Pons (tissue), 1 donor: ENCODE measurements at places on chromosomes 1 and 21.

DNA sequence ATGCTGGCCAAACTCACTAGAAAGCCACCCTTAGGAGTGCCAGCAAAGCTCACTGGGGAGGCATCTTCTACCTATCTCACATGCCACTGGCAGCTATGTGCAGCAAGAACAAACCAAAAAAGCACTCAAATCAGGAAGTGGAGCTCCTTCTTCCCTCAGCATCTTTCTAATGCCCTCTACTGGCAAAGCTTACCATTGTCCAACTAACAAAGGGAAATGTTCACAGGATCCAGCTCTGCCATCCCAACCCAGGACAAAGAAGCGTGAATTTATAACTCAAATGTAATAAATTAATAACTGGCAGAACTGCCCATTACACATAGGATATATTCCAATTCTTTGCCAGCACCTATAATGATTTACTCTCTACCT lies 38.9 kb downstream of the LEPR start:
- DNase-seq = peak; percentile 65

GRCh38 chr1:18927082-18927653 lies 24.8 kb upstream of the ALDH4A1 start:
- no peak for DNase-seq

DNA sequence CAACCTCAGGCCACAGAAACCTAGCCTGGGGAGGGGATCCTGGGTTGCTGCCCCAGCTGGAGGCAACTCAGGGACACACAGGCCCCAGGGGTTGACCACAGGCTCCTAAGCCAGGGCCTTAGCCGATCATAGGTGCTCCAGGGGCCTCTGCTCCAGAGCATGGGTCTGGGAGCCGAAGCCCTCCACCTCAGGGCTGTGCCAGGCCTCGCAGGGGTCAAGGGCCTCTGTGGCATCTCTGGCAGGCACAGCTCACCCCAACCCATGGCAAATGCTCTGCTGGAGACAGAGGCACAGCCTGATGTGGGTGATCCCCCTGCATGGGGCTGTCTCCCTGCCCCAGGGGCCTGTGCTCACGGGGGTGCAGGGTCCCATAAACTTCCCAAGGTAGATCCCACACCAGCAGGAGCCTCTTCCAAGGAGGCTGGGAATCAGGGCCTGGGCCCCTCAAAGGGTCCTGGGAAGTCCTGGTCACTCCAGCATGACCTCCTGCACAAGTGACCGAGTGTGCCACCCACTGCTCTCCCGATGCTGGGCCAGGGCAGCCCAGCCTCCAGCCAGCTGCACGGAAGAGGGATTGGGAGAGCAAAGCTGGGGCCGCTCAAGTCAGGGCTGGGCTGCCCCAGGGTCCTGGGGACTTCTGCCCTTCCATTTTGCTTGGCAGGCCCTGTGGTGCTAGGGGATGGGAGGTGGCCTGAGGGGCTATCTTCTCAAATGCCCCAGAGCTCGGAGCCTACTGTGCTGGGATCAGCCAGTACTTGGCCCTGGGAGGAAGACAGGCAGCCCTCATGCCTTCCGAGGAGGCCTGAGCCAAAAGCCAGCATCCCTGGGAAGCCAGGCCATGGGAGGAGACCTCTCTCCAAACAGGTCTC lies 22.2 kb upstream of the PRSS38 start:
- no peak for DNase-seq

DNA sequence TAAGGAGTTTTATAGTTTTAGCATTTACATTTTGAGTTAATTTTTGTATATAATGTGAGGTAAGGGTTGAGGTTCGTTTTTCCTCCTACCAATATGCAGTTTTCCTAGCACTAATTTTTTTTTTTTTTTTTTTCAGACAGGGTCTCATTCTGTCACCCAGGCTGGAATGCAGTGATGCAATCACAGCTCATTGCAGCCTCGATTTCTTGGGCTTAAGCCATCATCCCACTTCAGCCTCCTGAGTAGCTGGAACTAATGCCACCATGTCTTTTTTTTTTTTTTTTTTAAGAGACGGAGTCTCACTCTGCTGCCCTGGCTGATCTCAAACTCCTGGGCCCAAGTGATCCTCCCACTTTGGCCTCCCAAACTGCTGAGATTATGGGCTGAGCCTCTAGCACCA lies 2.5 kb upstream of the UBASH3A start:
- no peak for DNase-seq

- DNase-seq = no peak
Measured at GRCh38 chr1:7504438-7504720, 266.7 kb upstream of the VAMP3 start.

DNA sequence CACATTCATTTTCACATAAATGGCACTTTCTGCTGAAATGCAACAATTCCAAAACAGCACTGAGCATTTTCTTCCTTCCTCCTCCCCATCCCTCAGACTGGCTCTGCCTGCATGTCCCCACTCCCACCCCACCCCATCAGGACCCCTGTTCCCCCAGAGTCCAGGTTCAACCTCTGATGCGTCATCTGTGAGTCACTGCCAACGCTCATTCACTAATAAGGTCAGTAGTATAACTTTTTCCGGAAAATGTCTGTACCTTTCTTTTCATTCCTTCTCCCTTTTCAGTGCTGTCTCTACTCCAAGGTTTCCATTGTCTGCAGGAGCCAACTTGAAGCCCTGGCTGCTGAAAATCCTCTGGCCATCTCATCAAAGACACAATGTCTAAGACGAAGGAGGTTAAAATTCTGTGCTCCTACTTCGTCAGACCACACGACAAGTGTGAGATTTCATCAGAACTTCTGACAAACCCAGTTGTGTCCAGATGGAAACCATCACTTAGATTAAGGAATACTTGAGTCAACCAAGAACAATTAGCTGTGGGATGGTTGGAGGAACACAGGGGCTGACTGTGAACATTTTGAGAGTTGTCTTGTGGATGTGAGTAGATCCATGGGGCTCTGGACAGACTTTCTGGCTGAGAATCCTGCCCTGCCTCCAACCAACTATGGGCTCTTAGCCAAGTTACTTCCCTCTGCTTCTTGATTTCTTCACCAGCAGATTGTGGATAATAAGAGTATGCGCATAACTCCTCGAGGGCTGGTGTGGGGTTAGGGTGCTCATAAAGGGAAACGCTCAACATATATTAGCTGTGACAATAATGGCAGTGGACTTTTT lies 35.6 kb upstream of the UTS2 start:
- DNase-seq = no peak

GRCh38 chr1:227032396-227032795 lies 92.3 kb downstream of the COQ8A start:
- no peak for DNase-seq

DNA sequence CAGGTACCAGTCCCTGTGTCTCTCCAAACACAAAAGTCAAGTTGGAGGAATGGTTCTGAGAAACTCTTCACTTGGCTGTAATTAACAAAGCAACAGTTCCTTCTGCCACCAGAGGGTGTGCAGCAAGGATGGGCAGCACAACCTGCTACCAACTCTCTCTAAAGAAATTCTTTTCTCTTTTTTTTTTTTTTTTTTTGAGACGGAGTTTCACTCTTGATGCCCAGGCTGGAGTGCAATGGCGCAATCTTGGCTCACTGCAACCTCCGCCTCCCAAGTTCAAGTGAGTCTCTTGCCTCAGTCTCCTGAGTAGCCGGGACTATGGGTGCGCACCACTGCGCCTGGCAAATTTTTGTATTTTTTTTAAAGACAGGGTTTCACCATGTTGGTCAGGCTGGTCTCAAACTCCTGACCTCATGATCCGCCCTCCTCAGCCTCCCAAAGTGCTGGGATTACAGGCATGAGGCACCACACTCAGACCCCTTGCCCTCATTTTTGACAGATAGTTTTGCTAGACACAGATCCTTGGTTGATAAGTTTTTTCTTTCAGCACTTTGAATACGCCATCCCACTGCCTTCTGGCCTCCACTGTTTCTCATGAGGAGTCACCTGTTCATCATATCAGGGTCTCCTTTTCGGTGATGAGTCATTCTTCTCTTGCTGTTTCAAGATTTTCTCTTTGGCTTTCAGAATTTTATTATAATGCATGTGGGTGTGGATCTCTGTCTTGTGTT lies 12.1 kb upstream of the DEGS1 start:
- DNase-seq = peak; percentile 26

DNA sequence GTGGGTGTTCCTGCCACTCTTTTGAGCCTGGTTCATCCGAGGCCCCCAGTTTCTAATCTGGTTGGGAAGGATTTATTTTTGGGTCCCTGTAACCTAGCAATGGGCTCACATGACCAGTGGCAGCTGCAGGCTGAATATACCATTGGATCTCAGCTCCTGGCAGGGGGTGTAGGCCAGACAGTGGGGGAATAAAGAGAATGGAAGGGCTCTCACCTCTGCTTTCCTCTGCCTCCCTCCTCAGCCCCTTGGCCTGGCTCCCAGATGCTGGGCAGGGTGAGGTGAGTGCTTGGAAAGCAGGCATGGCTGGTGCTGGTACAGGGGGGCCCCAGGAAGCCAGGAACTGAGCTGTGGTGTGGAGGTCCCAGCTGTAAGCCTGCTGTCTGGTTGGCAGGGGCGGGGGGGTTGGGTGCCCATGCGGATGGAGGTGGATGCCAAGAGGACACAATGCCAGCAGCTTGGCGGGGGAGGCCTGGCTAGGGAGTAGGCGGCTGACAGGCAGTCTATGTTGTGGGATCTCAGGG lies 3.6 kb upstream of the GPR61 start:
- peak; percentile 58 for DNase-seq

GRCh38 chr1:201831371-201831770 lies 2.4 kb downstream of the IPO9 start:
- no peak for DNase-seq

DNA sequence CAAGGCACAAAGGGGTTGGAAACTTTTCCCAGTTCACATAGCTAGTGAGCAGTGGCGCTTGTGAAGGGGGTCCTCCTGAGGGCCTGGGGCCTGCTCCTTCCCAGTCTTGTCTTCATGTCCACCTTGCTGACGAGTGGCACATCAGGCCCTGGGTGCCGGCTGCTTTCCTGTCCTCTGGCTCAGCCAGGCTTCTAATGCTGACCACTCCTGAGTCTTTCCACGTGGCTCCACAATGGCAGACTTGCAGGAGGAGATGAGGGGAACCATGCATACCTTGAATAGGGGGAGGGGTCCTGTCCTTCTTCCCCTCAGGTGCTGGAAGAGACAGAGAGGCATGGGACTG lies 38.7 kb downstream of the MAPKAPK2 start:
- DNase-seq = no peak

DNA sequence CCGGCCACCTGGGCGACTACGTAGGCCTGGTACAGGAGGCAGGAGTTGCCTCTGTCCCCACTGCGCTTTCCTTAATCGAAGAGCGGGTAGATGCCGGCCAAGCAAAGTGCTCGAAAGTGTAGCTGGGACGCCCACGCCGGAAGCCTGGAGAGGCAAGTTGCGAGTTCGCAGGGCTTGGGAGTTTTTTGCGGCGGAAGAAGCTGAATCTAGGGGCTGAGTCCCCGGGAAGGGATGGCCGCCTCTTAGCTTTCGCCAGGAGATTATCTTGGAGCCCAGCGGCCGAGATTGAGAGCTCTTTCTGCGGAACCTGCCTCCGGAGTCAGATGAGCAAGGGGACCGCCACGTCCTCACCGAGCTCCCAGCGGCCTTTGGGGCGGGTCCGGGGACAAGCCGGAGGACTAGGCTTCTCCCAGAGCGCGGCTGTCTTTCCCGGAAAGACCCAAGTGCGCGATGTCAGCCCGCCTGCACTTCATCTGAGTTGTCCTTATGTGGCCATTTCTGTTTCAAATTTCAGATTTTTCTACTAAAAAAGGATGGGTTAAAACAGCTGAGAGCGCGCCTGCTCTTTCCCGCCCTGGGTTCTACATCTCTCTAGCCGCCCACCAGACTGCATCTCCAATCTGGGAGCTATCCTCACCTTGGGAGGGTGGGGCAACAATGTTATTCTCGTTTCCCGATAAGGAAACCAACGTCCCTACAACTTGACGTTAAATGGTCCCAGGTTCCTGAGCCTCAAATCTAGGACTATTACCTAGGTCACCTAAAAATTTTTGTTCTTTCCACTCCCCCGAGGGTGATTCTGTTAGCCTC lies 12.4 kb upstream of the TBX15 start:
- no peak for DNase-seq

DNA sequence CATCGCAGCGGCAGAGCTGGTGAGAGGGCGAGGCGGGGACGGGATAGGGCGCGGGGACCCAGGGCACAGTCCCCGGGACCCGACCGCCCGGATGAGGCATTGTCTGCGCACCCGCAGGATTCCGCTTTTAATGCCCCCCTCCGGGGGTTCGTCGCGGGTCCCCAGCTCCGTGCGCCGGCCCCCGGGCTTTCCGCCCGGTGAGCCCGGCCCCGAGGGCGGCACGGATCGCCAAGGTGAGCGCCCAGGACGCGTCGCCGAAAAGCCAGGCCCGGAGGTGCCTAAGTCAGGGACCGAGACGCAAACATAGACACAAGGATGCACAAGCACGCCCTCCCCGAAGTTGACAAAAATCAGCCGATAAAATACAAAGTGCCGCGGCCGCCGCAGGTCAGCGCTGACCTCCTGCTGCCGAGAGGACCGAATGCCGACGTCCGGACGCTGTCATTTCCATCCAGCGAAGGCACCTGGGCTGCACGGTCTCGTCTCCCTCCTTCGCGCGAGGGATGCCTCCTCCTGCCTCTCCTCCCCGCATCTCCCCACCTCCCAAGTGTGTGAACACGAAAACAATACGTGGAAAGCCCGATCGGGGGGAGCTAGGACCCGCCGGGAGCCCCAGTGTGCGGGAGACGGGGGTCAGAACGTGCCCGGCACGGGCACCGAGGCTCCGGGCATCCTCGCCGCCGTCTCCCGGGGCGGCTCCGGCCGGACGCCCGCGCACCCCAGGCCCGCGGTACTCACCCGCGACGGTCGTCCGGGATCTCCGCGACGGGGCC lies 101.1 kb upstream of the SOD1 start:
- peak; percentile 33 for DNase-seq

DNA sequence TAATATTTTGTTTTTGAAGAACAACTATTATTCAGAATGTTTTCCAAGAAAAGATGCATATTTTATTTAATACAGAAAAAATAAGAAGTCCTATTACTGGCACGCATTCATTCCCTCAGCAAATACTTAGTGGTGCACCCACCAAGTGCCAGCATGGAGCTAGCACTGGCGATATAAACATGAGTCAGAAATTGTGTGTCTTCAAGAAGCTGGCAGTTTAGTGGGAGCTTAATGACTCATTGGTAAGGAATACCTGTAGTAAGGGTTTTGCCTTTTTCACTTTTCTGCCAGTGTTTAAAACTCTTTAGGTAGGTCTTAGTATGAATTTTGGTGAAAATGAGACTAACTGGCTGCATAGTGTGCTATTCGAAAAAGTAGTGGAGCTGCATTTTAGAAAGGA lies 6.3 kb downstream of the MAGI3 start:
- no peak for DNase-seq
